ENCODE measurements at places on chromosomes 7 and 10. TPM values are rescaled to one million over a fixed set of nuclear protein-coding genes. Genes with fewer than 3 reads are reported as not detected.

DNA sequence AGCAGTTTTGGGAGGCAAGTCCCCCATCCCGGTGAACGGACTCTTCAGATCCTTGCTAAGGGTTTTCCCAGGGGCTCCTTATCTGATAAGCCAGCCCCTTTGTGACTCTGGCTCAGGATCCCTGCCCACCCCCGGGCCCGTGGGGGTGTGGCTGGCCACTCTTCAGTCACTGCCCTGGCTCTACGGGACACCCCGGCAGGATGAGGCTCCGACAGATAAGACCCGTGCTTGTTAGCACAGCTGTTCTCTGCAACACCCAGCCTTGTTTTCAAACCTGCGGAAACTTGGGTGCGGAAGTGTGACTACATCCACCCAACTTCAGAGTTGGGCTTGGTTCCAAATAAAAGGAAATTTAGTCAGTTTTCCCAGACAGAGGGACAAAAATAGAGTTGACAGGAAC is 66.7 kb upstream of the PODXL start:
- peaks cover 11% of the 10 kb centered on the region for H3K4me1 ChIP-seq
- no peaks in the 10 kb centered on the region for H3K36me3 ChIP-seq
- no peak overlapping the region for H3K4me3 ChIP-seq
- H3K27me3 ChIP-seq, result no peaks in the 10 kb centered on the region
- H3K27ac ChIP-seq, result no peak overlapping the region

- H3K4me3 ChIP-seq, result no peak overlapping the region
- no peaks in the 10 kb centered on the region for H3K4me1 ChIP-seq
- DNase-seq, result no peak
- H3K36me3 ChIP-seq, result no peaks in the 10 kb centered on the region
Observed at GRCh38 chr7:39937366-39938153, 12.5 kb upstream of the CDK13 start.

GRM8 gene
- total RNA-seq, result not detected

DNA sequence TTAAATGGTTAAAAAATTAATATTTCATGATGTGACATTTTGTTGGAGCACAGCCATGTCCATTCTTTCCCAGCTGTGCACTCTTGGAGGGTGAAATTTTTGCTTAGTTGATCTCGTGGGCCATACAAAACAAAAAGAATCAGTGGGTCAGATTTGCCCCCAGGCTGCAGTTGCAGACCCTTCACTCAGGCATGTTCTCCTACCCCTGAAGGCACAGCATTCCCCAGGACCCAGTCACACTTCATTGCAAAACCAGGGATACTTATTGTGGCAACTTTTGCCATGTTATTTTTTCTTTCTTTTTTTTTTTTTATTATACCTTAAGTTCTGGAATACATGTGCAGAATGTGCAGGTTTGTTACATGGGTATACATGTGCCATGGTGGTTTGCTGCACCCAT is 6.0 kb downstream of the TAS2R40 start:
- no peaks in the 10 kb centered on the region for H3K27me3 ChIP-seq
- H3K4me1 ChIP-seq, result no peaks in the 10 kb centered on the region
- DNase-seq, result no peak
- no peak overlapping the region for H3K4me3 ChIP-seq
- no peak overlapping the region for H3K27ac ChIP-seq
- no peaks in the 10 kb centered on the region for H3K36me3 ChIP-seq

GRCh38 chr10:111410740-111411139 is 333.9 kb downstream of the ADRA2A start:
- H3K27ac ChIP-seq, result no peak overlapping the region
- no peaks in the 10 kb centered on the region for H3K36me3 ChIP-seq
- DNase-seq, result no peak
- no peak overlapping the region for H3K4me3 ChIP-seq
- no peaks in the 10 kb centered on the region for H3K27me3 ChIP-seq

LRGUK gene
- total RNA-seq, result 2.9 TPM

GRCh38 chr10:101903827-101904550 is 60.4 kb upstream of the KCNIP2 start:
- no peak overlapping the region for H3K27ac ChIP-seq
- peaks cover 8% of the 10 kb centered on the region for H3K36me3 ChIP-seq
- no peaks in the 10 kb centered on the region for H3K27me3 ChIP-seq
- no peaks in the 10 kb centered on the region for H3K4me1 ChIP-seq
- H3K4me3 ChIP-seq, result no peak overlapping the region

GIMAP4 gene
- total RNA-seq, result 25.3 TPM

- no peaks in the 10 kb centered on the region for H3K27me3 ChIP-seq
- peak overlapping the region; percentile 27 for H3K27ac ChIP-seq
- no peak overlapping the region for H3K4me3 ChIP-seq
- peaks cover under 1% of the 10 kb centered on the region for H3K4me1 ChIP-seq
Observed at GRCh38 chr10:95565336-95565735, 4.2 kb upstream of the SORBS1 start.
